ENCODE measurements at places on chromosomes 2 and 18. TPM values are rescaled to one million over a fixed set of nuclear protein-coding genes. Genes with fewer than 3 reads are reported as not detected.

B4GALT6 gene
- polyA plus RNA-seq = 12.4 TPM

- H3K27me3 ChIP-seq = no peaks in the 10 kb centered on the region
- peaks cover 14% of the 10 kb centered on the region for H3K36me3 ChIP-seq
- no peak for DNase-seq
Observed at GRCh38 chr2:10395893-10396292, 52.2 kb downstream of the ODC1 start.

TLX2 gene
- polyA plus RNA-seq = 5.0 TPM

- no peak overlapping the region for H3K4me3 ChIP-seq
- DNase-seq = no peak
- H3K4me1 ChIP-seq = no peaks in the 10 kb centered on the region
- H3K27me3 ChIP-seq = peaks cover 2% of the 10 kb centered on the region
Observed at GRCh38 chr2:101439716-101440115, 35.2 kb downstream of the RFX8 start.

- no peaks in the 10 kb centered on the region for H3K36me3 ChIP-seq
- H3K4me3 ChIP-seq = no peak overlapping the region
- H3K4me1 ChIP-seq = no peaks in the 10 kb centered on the region
- DNase-seq = no peak
- H3K27me3 ChIP-seq = no peaks in the 10 kb centered on the region
Observed at GRCh38 chr2:178891959-178892485, 84.8 kb upstream of the TTN start.

DNA sequence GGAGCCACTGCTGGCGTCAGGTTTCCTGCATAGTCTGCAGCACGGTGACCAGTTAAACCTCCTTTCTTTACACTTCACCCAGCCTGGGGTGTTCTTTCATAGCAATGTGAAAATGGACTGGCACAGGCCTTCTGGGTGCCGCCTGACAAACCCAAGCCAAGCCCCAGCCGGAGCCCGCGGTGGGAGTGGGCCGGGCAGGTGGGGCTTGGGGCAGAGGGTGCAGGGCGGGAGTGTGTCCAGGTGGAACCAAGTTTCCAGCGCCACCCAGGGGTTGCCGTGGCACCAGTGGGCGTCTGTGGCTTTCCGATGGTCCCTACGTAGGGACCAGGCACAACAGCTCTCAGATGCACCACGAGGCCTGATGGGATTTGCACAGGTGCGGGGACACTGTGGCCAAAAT, 75.8 kb downstream of the RTP5 start:
- no peaks in the 10 kb centered on the region for H3K4me1 ChIP-seq
- no peak overlapping the region for H3K4me3 ChIP-seq
- no peaks in the 10 kb centered on the region for H3K36me3 ChIP-seq
- H3K27me3 ChIP-seq = no peaks in the 10 kb centered on the region

- no peak overlapping the region for H3K27ac ChIP-seq
- no peak overlapping the region for H3K4me3 ChIP-seq
- no peak for DNase-seq
Observed at GRCh38 chr2:101140978-101141655, 10.1 kb downstream of the TBC1D8 start.

GRCh38 chr2:180004731-180005130, 2.4 kb downstream of the CWC22 start:
- H3K4me1 ChIP-seq = peaks cover 3% of the 10 kb centered on the region
- no peak overlapping the region for H3K4me3 ChIP-seq
- DNase-seq = no peak
- H3K27me3 ChIP-seq = no peaks in the 10 kb centered on the region

DNA sequence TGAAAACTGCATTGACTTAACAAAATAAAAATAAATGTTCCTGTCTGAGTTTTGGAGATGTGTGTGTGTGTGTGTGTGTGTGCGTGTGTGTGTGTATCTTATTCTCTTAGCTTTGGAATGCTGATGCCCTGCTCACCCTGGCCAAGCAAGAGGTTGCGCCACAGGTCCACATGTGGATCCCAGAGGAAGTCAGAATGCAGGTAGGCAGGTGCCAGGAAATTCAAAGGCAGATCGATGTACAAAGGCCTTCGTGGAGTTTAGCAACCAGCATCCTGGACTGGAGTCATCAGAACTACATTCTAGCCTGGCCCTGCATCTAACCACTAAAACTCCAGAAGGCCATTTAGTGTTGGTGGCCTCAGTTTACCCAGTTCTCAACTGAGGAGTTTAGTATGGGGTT, 12.4 kb downstream of the G6PC2 start:
- DNase-seq = no peak
- H3K4me3 ChIP-seq = no peak overlapping the region
- H3K27ac ChIP-seq = no peak overlapping the region

DNA sequence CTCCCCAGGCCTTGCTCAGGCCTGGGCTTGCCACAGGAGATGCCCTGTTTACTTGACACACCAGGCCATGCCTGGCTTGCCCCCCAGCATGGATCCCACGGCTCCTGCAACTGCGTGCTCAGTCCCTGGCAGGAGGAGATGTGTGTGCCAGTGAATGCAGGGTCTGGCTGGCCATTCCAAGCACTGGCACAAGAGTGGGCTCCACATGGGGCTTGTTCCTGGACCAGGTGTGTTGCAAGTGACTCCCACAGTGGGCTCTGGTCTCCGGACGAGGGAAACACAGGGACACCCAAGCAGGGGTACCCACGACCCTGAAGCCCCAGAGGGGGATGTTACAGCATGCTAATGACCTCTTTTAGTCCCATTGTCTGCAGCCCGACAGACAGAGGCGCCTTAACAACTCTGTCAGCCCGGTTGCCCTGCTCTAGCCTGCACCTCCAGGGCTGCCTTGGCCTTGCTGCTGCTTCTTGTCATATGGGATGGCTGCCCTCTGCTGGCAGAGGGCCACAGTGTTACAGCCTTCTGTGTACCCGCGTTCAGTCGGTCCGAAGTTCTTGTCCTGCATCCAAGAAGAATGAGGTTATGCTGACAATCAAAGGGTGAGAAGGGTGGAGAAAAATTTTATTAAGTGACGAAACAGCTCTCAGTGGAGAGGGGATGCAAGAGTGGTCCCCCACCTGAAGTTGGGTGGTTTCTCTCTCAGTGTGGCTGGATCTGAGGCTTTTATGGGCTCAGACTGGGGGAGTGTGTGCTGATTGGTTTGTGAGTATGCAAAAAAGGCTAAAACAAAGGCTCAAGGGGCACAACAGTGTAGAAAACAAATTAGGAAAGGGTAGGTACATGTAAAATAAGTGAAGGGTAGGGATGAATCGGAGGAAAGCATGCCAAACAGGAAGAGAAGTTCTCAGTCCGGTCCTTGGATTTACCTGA, 180.4 kb downstream of the MBD5 start:
- no peaks in the 10 kb centered on the region for H3K27me3 ChIP-seq
- H3K36me3 ChIP-seq = no peaks in the 10 kb centered on the region
- DNase-seq = no peak
- no peak overlapping the region for H3K27ac ChIP-seq
- no peaks in the 10 kb centered on the region for H3K4me1 ChIP-seq
- no peak overlapping the region for H3K4me3 ChIP-seq

DNA sequence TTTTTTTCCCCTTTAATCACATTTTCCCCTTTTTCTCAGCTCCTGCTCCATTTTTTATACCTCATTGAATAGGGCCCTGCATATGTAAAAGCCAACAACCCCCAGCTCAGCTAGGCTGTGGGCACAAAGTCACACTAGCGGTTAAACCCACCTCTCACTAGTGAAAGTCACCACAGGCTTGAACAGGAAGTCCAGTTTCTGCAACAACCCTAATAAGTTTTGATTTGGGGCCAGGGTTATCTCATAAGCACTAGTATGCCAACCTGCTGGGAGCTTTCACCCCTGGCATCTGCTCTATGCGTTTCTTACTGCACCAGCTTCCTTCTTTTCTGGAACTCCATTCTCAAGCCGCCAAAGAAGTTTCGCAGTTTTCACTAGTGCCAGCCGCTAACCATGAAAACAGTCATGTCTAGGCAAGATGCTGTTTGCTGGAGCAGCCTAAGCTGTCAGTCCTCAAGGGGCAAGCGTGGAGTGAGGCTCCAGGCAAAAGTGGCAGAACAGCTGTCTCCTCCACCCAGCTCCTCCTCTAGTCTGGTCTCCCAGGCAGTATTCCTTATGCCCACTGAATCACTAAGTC, 197.0 kb upstream of the MEIS1 start:
- H3K27ac ChIP-seq = no peak overlapping the region
- no peak for DNase-seq
- H3K4me1 ChIP-seq = peaks cover 15% of the 10 kb centered on the region
- H3K27me3 ChIP-seq = no peaks in the 10 kb centered on the region
- H3K4me3 ChIP-seq = no peak overlapping the region
- no peaks in the 10 kb centered on the region for H3K36me3 ChIP-seq

GRCh38 chr18:3061581-3062312, 48.8 kb upstream of the LPIN2 start:
- H3K4me3 ChIP-seq = no peak overlapping the region
- peaks cover 5% of the 10 kb centered on the region for H3K4me1 ChIP-seq
- no peak for DNase-seq
- no peak overlapping the region for H3K27ac ChIP-seq
- H3K27me3 ChIP-seq = no peaks in the 10 kb centered on the region

DNA sequence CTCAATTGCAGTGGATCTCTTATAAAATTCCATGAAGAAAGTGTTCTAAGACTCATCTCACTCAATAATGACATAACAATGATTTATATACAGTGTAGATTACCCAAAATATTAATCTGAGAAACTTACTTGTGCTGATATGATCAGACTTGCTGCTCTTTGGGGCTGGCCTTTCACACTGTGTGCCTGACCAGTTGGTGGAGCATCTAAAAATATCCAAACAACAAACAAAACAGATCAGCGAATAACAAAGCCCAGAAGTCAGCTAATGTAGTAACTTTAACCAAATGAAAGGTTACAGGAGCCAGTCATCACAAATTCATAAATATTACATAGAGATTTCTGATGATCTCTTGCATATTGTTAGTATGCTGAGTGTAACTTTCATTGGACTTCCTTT, 1466.8 kb upstream of the NXPH2 start:
- H3K27ac ChIP-seq = no peak overlapping the region
- no peak for DNase-seq
- H3K4me1 ChIP-seq = no peaks in the 10 kb centered on the region
- H3K36me3 ChIP-seq = no peaks in the 10 kb centered on the region

ATP9B gene
- polyA plus RNA-seq = 19.9 TPM

- no peak for DNase-seq
- H3K4me1 ChIP-seq = no peaks in the 10 kb centered on the region
- peaks cover 10% of the 10 kb centered on the region for H3K27me3 ChIP-seq
- no peak overlapping the region for H3K27ac ChIP-seq
- H3K4me3 ChIP-seq = no peak overlapping the region
Observed at GRCh38 chr2:175837046-175837445, 165.0 kb downstream of the LNPK start.

DNA sequence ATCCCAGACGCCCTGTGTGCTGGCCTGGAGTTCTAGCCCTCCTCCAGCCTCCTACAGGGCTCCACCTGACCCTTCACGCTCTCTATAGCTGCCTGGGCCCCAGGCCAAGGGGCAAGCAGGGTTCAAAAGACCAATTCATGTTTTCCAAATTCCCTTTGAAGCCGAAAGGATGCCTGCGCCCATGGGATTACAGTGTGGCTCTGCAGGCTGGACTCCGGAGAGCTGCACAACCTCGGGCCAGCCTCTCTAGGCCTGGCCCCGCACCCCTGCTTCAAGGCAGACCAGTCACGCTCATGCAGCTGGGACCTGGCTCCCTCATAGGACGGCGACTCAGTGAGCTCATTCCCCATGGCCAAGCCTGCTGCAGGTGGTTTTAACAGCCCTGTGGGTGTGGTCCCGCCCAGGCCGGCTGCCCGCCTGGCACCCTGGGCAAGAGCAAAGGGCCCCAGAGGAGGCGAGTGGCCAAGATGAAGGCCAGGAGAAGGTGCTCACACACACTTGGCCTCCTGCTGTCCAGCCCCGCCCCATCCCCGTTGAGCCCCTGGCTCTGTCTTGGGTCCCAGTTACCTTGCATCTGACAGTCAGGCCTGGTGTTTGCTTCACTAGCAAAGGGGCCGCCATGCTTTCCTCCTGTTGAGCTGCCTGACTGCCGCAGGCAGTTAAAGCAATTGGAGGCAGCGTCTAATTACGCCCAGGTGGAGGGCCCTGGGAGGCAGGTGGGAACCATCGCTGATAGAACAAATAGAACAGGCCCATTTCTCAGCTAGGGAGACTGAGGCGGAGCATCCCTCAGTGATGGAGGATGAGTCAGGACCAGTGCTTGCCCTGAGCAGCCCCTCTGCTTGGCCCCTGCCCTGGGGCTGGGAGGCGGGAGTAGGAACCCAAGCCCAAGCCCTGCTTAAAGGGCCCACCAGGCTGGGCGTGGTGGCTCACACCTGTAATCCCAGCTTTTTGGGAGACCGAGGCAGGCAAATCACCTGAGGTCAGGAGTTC, 56.9 kb downstream of the SMAD7 start:
- no peak overlapping the region for H3K27ac ChIP-seq
- no peaks in the 10 kb centered on the region for H3K27me3 ChIP-seq
- peaks cover 19% of the 10 kb centered on the region for H3K4me1 ChIP-seq
- no peak overlapping the region for H3K4me3 ChIP-seq

CD8A gene
- polyA plus RNA-seq = 2.1 TPM

- no peak overlapping the region for H3K27ac ChIP-seq
- no peaks in the 10 kb centered on the region for H3K36me3 ChIP-seq
- no peaks in the 10 kb centered on the region for H3K4me1 ChIP-seq
- H3K4me3 ChIP-seq = no peak overlapping the region
Observed at GRCh38 chr2:204726831-204727230, 181.6 kb downstream of the PARD3B start.

DNA sequence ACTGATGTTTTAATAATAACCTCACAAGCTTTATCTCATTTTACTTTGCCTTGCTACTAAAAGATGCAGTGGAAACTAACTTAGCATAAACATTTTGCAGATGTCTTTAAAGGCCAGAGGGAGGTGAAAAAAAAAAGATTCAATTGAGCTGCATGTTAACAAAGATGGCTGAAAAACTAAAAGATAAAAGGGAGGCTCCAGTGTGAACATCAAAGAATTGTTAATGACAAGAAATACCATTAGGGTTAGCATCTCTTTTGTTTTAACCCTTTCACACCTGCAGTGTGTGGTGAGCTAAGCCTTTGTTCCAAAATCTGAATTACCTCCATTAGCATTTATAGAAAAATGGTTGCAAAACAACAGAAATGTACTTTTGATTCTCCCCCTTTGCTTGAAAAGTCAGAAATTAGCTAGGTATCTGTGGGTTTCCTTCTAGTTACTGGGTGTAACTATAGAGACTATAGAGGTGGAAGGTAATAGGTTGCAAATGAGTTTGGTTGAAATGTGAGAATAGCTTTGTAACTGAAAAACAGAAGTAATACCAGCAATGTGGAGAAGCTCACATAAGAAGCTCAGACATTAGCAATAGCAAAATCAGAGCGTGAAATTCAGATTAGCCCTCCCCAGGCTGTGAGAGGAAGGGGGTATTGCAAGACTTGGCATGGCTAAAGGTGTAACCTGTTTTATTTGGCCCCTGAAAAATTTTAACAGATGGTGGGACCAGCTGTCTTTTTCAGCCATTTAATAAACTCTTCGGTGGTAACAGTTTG, 34.8 kb upstream of the SP5 start:
- H3K4me3 ChIP-seq = no peak overlapping the region
- no peak overlapping the region for H3K27ac ChIP-seq
- DNase-seq = no peak
- no peaks in the 10 kb centered on the region for H3K36me3 ChIP-seq
- no peaks in the 10 kb centered on the region for H3K4me1 ChIP-seq

Measured in large intestine (tissue), 12 donors.